ENCODE measurements at places on chromosomes 11 and 22.

GRCh38 chr11:1460986-1461825 lies 25.4 kb downstream of the MOB2 start:
- DNase-seq, result no peak

GRCh38 chr11:63805844-63806415 lies 7.3 kb upstream of the SPINDOC start:
- no peak for DNase-seq

GRCh38 chr22:45314786-45315185 lies 5.1 kb downstream of the FAM118A start:
- no peak for DNase-seq

DNA sequence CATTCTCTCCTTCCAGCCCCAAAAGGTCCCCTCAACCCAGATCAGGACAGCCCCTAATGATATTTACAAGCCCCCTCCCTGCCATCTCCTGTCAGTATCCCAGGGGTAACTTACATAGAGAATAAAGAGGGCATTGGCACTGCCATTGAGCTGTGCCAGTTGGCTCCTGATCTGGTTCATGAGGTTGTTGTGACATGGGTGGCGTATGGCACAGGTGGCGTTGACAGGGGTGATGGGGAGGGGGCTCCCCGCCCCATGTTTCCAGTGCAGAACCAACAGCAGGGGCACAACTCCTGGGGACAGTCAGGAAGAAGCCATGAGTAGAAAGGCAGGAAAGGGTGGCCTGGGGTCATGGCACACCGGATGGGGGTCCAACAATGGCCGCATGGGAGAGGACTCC lies 1.9 kb downstream of the LIF start:
- DNase-seq, result no peak

Data from stimulated activated CD8-positive, alpha-beta memory T cell treated with anti-CD3 and anti-CD28 coated beads, Interleukin-2, amount 100 ng/mL, for 1 hour (primary cell).